ENCODE measurements at places on chromosomes 4 and X.

- no peak for DNase-seq
Observed at GRCh38 chr4:166144607-166145006, 271.6 kb downstream of the TLL1 start.

DNA sequence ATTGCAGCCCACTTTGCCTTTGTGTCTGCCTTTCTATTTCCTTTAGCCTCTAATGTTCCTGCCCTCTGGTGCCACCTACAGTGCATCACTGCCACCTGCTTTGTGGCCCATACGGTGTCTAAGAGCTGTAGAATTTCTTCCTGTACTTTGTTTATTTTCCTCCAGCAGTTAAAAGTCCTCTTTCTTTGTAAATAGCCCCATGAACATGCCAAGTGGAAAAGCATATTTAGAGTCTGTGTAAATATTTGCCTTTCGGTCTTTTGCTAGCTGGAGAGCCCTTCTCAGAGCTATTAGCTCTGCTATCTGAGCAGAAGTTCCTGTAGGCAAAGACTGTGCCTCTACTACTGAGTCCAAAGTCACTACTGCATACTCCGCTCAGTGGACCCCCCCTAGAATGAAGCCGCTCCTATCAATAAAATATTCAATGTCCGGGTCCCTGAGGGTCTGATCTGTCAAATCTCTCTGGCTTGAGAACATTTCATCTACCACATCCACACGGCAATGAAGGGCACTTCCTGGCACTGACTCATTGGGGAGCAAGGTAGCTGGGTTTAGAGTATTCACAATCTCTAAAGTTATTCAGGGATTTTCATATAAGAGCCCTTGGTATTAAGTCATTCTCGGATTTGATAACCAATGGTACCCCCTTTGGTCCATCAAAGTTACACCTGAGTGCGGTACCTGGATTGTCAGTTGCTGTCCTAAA, 36.3 kb downstream of the SULT1E1 start:
- no peak for DNase-seq

GRCh38 chrX:48278958-48279357, 23.8 kb downstream of the SSX1 start:
- DNase-seq, result no peak

DNA sequence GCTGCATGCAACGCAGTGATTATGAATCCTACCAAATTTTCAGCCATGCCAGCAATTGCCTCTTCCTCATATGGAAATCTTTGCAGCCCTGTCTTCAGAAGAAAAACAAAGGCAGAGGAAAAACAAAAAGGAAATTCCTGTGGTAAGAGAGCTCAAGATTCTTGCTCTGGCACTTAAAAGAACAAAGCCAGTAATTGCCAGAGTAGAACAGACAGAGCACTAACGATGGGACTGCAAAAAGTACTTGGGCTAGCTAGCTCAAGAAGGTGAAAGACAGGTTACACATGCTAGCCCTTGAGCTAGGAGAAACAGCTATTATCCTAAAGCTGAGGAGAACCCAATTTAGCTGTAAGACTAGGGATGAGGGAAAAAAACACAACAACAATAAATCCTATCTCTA, 582.3 kb downstream of the KCNIP4 start:
- no peak for DNase-seq

GRCh38 chrX:39450234-39450977, 647.4 kb downstream of the BCOR start:
- peak; percentile 12 for DNase-seq
